NCI-H1048 (cell line): ENCODE measurements at places on chromosomes 4 and X.
A peak's percentile ranks its signal among the peaks of the same experiment; 100 is the strongest.

DNA sequence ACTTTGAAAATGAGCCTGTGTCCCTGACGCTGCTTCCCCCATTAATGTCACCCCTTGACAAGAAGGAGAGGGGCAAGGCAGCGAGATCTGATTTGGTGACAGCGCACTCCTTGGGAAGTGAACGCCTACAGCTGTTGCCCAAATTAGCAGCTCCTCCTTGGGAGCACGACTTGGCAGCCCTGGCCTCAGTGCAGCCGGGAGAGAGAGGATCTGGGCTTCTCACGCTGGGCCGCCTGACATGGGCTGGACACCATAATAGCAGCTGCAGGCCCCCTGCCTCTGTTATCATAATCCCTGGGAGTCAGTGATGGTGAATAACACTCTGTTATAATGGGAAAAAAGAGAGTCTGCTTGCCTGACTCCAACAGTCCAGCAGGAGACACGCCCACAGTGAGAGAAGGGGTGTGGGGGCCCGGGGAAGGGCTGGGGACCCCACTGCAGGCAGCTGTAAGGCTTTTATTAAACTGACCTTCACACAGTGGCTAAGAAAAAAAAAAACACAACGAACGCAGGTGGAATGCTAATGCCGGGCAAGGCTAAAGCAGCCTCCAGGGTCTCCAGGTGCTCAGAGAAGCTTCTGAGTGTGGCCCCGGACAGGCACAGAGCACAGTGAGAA is 73.3 kb downstream of the PSAPL1 start:
- DNase-seq = no peak

- DNase-seq = no peak
Observed at GRCh38 chr4:912548-913279, 19.4 kb downstream of the GAK start.

- no peak for DNase-seq
Observed at GRCh38 chrX:124679199-124679598, 332.8 kb downstream of the SH2D1A start.

DNA sequence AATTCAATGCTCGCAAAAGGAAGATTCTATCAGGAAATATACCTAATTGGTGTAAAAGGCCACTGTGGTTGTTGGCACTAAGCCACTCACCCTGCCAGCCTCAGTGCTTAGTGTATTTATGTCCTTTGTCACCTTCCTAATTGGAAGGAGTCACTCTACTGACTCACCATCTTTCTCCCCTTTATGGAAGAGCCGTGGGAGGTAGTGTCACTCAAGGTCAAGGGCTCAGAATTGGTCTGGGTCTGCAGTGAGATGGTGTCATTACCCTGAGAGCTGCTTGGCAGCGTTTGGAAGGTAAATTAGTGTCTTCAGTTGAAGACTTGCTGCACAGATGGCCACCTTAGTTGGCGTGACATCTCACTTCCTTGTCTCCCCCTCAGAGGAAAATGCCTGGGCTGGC is 41.7 kb upstream of the CDKN2AIP start:
- DNase-seq = no peak

DNA sequence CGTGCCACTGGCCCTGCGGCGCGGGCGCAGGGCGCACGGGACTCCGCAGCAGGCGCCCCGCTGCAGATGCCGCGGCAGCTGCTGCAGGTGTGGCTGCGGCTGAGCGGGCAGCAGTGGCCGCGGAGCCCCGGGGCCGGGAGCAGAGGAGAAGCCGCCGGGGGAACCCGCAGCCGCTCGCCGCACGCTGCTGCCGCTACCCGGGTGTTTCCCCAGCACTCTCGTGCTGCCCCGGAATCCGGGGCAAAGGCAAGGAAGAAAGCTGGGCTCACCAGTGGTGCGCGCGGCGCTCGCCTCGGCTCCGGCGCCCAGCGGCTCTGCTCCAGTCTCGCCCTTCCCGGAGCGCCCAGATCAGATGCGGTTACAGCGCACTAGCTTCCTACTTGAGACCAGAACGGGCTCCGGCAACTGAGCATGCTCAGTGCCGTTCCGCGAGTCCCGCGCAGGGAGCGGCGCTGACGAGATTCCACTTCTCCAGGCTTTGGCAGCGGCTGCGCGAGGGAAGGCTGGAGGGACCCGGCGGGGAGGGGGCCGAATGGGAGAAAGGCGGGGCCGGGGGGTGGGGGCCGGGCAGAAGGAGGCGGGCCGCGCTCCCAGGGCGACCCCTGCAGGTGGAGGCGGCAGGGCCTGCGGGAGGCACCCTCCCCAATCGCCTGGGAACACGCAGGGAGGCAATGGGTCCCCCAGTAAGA is at the start of gene APBB2:
TSS of gene APBB2 (minus strand) at position 407 of the 689 bp plus-strand sequence. CDS start 181,288 bp downstream, outside the sequence.
- peak; percentile 95 for DNase-seq

- DNase-seq = no peak
Observed at GRCh38 chr4:88791274-88791673, 93.6 kb upstream of the NAP1L5 start.

DNA sequence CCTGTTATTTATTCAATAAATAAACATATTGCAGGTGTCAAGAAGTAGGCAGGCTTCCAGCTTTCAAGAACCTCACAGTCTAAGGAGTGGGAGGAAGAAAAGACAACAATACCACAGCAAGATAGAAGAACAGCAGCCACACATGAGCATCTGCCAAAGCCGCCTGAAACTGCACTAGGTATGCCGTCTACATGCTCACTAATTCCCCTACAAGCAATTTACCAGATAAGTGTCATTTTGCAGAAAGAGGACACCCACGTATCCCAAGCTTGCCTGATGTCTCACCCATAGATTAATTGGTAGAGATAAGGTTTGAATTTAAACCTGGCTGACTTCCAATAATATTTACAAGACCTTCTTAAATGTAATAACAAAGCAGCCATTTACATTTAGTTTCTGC is 439.4 kb upstream of the CPEB2 start:
- no peak for DNase-seq

GRCh38 chr4:174464949-174465348 is 57.3 kb downstream of the HPGD start:
- no peak for DNase-seq

- peak; percentile 5 for DNase-seq
Observed at GRCh38 chr4:156977435-156978160, 6.0 kb upstream of the PDGFC start.
